BJ (cell line): ENCODE measurements at places on chromosomes 7 and 10.

GRCh38 chr10:1022413-1022812, 3.2 kb downstream of the IDI2 start:
- no peak for DNase-seq

- no peak for DNase-seq
These were observed 11.8 kb downstream of the MMRN2 start for GRCh38 chr10:86945361-86946212.

GRCh38 chr10:71621231-71622153, 98.1 kb downstream of the C10orf105 start:
- DNase-seq = no peak

GRCh38 chr10:7003831-7004395, 406.9 kb downstream of the SFMBT2 start:
- DNase-seq = no peak

DNA sequence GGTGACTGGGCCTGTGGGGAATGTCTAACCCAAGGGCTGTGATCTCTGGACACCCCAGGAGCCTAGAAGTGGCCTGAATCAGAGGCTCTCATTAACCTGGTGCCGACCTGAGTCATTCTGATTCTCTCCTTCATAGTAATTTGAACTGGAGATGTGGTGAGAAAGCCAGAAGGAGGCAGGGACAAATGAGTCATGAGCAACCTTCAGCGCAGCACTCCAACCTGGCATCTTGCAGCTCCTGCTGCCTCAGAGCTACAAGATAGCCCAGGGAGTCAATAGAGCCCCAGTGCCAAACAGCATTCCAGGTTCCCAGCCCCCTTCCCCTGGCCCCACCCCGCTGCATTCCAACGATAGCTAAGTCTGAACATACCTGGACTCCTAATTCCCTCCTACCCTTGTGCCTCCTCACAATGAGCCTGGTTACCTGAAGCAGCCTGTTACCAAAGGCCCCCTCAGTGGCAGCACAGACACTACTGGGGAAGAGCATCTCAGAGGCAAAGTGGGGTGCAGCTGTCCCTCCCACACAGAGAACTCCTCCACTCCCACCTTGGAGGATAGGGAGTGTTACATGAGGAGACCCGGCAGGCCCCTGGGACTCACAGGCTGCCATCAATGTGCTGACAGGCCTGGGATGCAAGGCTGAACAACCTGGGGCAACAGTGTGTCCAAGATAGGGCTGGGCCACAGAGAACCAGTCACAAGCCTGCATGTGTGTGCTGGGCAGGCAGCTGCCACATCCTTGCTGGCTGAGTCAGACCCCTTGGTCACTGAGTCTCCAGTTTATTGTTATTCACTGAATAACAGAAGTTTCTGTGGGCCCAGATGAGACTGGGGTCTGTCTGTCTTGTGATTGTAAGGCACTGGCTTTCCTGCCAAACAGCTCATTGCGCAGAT, 76.8 kb upstream of the LEP start:
- DNase-seq = no peak
